NCI-H1694 treated with DMSO at 0.1 percent for 48 hours (cell line): ENCODE measurements at places on chromosomes 6 and 20.
A peak's percentile ranks its signal among the peaks of the same experiment; 100 is the strongest.

DNA sequence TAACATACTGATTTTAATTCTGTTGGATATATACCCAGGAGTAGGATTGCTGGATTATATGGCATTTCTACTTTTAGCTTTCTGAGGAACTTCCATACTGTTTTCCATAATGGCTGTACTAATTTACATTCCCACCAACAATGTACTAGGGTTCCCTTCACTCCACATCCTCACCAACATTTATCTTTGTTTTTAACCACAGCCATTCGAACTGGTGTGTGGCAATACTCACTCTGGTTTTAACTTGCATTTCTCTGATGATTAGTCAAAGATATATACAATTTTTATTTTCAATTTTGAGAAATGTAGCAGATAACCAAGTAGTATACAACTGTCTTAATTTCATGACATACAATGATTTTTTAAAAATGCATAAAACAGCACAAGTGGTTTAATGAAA is 30.3 kb upstream of the ADGRG6 start:
- DNase-seq, result no peak

DNA sequence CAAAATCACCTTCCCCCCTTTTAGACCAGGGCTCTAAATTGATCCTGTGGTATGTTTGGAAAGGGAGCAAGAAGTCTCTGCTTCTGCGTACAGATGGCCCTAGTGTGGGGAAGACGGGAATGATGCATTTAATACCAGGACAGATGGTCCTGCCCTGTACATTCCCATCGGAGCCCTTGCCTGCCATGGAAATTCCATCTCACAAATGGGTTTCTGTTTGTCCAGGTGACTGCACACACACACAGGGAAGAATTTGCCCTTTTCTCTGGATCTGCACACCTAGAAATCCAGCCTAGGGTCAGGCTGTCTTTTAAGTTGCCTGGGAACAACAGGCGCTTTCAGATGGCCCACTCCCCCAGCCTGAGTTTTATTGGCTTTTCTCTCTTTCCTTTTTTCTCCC is 1.3 kb downstream of the MAS1 start:
- DNase-seq, result peak; percentile 72

- no peak for DNase-seq
Observed at GRCh38 chr6:137493218-137494038, 766 bp downstream of the OLIG3 start.

DNA sequence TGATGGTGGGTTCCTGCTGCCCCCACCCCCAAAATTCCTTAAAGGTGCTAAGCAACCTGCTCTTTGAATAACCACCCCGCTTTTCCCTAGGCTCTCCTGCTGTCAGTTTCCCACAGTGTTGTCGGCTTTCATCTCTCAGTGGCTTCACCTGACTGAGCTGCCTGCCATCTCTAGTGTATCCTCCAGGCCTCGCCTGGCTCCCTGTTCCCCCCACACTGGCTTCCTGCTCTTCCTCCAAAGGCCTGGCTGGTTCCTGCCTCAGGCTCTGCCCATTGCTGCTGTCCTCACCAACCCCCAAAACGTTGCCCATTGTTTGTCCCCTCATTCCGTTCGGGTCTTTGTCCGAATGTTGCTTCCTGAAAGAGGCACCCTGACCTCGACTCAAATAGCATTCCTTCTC is 93.8 kb upstream of the POPDC3 start:
- DNase-seq, result no peak

GRCh38 chr6:35970181-35970580 is 49.3 kb upstream of the SRPK1 start:
- DNase-seq, result no peak

- DNase-seq, result no peak
Observed at GRCh38 chr6:55449225-55449624, 122.0 kb downstream of the GFRAL start.

DNA sequence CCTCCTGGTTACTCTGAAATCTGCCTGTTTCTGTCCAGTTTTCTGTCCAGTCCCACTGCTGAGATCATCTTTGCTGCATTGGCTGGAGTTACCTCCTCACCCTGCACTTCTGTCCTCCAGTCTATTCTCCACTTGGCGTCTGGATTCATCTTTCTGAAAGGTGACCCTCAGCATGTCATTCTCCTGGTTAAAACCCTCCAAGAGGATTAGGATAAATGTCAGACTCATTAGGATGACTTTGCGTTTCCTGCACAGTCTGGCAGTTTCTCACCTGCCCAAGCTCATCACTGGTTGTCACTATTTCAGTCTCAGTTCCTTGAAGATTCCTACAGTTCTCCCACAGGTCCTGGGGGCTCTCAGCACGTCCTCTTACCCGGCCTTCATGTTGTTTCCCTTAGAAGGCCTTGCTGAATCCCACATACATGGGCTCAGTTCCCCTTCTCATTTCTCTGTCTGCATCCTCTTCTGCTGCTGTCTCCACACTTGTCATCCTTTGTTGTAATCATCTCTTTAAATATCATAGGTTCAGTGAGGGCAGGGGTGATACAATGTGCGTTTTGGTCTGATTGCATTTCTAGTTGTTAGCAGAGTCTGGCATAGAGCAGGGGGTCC is 374.8 kb downstream of the QKI start:
- no peak for DNase-seq

GRCh38 chr6:53811082-53811481 is 16.3 kb downstream of the LRRC1 start:
- DNase-seq, result no peak

GRCh38 chr6:45494416-45495135 is 116.8 kb upstream of the SUPT3H start:
- no peak for DNase-seq

GRCh38 chr20:35020108-35020928 is 64.7 kb downstream of the MYH7B start:
- DNase-seq, result no peak

DNA sequence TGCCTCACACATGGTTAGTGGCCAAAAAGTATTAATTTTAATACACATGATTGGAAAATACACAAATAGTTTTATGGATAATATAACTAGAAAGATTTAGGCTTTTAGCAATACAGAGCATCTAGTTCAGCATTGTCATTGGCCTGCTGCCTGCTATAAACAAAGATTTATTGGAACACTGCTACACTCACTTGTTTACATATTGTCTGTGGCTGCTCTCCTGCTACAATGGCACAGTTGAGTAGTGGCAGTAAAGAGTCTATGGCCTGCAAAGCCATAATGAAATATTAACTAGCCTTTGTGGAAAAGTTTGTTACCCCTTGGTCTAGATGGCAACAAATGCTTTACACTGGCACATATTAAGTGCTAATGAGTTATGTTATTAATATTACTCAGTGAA is 37.8 kb downstream of the ZNF451 start:
- DNase-seq, result no peak

DNA sequence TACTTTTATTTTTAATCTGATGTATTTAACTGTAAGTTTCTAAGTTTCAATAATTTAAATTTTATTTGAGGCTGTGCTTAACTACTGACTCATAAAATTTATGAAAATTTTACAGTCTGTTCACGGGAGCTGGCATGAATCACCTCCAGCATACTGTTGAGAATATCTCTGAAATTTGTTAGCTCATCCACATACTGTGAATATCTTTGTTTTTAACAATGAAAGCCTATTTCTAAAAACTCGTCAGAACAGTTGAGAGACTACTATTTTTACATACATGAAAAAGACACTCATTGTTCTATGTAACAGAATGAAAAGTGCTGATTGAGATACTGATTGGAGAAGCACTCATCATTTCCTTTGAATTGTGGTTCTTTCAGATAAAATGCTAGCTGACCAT is 749.3 kb downstream of the TENT5A start:
- DNase-seq, result no peak

DNA sequence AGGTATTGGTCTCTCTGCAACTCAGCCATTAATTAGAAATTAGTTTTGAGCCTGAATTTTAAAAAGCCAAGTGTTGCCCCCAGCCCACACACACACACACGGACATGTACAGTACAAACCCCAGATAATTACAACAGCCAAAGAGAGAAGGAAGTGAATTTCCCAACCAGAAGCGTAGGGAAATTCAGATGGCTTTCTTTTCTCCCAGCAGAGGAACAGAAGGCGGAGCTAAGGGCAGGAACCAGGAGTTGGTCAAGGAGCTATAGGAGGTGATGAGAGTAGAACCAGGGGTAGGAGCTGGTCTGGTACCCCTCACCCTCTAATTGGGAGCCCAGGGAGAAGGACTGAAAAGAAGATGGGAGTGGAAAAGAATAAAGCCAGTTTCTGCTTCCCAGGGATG is 3.9 kb upstream of the ZBTB9 start:
- DNase-seq, result no peak

DNA sequence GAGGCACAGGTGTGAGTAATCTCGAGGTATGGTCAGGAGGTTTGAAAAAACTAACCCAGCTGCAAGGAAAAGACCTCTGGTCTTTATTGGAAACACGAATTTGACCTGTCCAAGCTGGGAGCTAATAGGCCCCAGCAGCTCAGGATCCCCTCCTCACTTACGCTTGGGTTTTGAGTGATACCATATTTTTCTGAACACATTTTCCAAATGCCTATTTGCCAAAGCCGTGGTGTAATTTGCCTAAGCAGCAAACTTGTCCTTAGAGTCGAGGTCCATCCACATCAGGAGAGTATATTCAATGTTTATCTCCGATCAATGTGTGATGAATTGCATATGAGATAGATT is 128.0 kb downstream of the BCAS1 start:
- DNase-seq, result no peak

DNA sequence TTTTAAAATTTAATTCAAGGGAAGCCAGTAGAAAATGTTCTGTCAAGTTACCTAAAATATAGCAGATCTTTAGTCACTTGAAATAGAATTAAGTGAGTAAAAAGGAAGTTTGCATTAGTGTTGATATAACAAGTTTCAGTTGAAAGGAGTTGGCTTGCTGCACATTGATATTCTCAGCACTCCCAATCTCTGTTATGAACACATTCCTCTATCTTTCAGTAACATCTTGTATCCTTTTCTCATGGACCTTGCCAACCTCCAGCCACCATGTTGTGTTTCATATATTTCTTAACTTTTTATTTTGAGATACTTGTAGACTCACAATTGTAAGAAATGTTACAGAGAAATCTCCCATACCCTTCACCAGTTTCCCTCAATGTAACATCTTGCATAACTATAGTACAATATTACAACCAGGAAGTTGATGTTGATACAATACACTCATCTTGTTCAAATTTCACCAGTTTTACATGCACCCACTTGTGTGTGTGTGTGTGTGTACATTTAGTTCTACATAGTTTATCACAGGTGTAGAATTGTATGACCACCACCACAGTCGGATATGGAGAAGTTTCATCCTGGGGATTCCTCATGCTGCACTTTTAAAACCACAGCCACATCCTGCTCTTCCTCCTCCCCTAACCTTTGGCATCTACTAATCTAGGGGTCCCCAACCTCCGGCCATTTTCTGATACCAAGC is 20.2 kb upstream of the PAQR8 start:
- DNase-seq, result no peak

DNA sequence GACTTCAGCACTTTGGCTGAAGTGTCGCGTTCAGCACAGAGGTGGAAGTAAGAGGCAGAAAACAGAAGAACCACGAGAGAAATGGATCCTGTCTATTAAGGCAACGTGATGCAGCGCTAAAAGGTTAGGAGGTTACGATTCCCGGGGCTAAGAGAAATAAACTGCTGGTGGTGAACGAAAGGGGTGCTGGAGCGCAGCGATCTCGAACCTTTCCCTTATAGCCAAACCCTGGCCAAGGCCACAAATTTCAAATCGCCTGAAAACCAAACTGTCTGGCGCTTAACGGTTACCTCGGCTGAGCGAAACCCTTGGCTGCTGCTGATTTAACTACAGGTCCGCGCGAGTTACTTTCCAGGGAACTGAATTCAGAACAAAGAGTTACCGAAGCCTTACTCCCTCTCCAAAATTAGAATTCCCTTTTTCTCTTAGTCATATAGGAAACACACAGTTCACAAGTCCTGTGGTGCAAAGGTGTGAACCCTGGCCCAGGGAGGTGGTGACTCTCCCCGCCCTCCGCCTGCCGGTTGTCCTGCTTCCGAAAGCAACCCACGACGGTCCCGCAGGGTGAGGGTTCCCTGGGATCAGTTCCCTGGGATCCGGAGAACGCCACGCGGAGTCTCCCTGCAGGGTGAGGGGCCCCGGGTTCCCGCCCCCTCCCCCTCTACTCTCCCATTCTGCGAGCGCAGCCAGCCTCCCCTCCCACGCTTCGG is 1.3 kb upstream of the SLC35D3 start:
- DNase-seq, result no peak

GRCh38 chr6:30844118-30844535 is 40.2 kb upstream of the DDR1 start:
- no peak for DNase-seq

GRCh38 chr6:42199106-42199981 is 4.6 kb upstream of the GUCA1B start:
- no peak for DNase-seq

DNA sequence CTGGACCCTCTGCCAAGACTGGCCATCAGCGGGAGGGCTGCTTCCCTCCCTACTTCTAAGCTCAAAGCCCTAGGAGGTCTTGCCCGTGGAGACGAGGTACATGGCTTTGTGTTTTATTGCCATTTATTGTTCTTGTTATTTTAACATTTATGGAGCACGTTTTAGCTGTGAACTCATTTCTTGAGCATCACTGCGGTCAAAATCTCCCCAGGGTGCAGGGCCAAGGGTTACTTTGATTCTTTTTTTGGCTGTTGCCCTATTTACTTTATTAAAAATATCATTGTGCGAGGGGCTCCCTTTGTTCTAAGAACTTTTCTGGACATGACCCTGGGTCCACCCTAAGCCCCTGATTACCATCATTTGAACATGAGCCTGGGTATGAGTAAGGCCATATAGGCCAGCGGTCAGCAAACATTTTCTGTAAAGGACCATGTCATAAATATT is 51.6 kb downstream of the EYA2 start:
- no peak for DNase-seq

- no peak for DNase-seq
Observed at GRCh38 chr20:30595698-30596097, 661.8 kb upstream of the DEFB115 start.

- peak; percentile 6 for DNase-seq
Observed at GRCh38 chr6:111113336-111114086, 26.2 kb downstream of the SLC16A10 start.

DNA sequence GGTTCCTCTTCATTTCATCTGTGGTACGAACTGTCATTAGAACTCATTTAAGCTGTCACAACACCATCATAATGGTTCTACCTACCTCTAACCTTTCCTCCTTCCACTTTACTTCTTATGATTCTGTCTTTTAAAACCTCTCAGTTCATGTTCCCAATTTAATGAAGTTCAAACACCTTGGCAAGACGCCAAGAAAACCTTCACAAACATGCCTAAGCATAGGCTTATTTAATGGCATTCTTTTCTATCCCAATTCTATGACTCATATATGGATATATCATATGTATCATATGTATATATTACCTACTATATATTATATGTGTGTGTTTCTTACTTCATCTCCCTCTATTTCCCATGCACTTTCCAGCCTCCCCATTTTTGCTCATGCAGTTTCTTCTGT is 283.4 kb upstream of the TBX18 start:
- no peak for DNase-seq
